Glutamatergic neuron (in vitro differentiated cells): ENCODE measurements at places on chromosomes 16 and 17.

DNA sequence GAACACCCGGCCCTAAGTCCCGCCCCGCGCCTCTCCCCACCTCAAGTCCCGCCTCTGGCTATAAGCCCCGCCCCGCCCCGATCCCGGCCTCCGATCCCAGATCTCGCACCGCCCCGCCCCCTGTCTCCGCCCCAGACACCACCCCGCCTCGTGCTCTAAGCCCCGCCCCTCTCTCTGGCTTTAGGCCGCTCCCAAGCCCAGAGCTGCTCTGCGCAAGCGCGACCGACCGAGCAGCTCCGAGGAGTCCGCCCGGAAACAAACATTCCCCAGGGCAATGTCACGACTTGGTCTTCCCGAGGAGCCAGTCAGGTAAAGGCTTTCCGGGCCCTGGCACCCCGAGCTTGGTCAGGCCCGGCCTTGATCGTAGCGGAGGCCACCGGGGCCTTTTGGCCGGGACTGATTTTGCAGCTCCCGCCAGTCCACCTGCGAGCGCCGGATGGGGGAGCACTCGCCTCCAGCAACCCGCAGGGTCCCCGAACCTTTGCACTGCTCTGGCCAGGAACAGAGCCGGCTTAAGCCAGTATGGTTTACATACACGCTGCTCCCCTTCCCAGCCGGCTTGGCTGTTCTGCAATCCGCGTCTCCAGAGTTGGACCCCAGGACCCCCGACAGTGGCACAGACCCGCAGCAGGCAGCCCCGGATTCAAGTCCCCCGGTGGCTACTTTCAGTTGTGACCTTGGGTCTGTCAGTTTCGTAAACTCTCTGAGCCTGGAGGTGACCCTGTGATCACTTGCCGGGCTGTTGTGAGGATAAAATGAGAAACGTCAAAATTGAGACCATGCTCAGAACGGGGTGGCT lies at the start of gene NUDT7:
NUDT7 (plus strand) TSS at position 206 of the 799 bp plus-strand sequence; CDS start at position 275, 69 bp downstream.
- peak; percentile 100 for DNase-seq

DNA sequence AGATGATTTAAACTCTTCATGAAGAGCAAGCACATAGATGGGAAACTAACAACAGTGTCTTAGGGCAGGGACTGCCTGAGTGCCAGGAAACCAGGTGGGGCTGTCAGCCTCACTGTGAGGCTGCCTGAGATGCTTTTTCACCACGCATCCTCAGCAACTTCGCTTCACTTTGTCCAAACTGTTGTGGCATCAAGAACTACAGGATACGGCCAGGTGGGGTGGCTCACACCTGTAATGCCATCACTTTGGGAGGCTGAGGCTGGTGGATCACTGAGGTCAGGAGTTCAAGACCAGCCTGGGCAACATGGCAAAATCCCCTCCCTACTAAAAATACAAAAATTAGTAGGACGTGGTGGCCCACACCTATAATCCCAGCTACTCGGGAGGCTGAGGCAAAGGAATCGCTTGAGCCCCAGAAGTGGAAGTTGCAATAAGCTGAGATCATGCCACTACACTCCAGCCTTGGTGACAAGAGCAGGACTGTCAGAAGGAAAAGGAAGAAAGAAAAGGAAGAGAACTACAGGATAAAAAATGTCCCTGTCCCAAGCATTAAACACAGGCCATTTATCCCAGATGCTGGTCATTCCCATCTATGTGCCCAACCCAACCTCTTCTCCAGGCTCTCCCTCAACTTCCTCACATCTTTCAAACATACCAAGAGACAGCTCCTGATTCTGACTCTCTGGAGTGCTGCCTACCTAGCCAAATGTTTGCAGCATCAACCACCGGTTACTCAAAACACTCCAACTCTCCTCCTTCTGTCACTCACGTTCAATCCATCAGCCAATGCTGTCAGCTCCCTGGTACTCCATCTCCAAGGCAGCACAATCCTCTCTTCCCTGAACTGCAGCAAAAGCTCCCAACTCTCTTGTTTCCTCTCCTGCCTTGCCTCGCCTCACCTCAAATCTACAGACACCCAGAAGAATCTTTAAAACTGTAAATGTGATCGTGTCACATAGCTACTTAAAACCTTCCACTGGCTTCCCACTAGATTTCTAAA lies 1.6 kb downstream of the EIF4A3 start:
- DNase-seq = no peak

DNA sequence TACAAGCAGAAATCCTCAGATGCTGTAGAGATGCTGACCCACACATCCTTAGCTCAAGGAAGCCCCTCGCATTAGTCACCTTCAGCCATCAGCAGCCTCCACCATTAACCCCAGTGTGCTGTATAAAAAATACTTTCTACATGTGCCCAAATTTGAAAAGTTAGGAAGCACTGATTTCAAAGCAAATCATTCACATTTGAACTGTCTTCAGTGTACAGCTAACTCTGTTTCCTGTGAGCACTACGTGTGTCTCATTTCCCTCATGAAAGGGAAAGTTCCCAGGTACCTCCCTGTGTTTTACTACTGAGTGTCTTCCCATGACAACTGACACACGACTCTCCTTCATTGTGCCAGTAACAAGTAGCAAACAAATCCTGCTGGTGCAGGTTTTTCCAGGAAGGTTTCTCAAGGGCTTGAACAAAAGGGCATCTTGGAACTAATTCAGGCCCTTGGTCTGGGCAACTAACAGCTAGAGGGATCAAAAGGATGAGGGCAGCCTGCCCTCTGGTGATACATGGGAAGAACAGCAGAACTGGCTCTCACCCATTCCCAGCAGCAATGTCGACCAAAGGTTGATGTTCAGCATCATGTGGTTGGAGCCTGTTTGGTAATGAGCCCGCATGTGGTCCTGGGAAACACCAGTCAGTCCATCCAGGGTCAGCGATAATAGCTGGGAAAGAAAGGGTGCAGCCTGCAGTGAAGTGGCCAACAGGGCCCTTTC lies 4.0 kb downstream of the SLC35B1 start:
- peak; percentile 40 for DNase-seq

DNA sequence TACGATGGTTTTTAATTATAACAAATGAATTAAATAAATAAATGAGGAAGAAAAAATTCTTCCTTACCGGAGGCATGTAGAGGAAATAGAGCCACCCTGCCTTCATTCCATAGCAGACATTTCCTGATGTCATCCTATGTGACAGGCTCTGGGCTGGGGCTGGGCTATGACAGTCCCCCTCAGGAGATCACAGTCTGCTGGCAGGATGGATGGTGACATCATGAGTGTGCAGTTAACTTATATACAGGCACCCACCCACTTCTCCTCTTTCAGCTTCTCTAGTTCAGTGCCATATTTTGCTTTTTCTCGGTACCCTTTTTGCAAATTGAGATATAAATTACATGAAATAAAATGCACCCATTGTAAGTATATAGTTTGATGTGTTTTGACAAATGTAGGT lies 6.4 kb upstream of the CMTM3 start:
- no peak for DNase-seq

DNA sequence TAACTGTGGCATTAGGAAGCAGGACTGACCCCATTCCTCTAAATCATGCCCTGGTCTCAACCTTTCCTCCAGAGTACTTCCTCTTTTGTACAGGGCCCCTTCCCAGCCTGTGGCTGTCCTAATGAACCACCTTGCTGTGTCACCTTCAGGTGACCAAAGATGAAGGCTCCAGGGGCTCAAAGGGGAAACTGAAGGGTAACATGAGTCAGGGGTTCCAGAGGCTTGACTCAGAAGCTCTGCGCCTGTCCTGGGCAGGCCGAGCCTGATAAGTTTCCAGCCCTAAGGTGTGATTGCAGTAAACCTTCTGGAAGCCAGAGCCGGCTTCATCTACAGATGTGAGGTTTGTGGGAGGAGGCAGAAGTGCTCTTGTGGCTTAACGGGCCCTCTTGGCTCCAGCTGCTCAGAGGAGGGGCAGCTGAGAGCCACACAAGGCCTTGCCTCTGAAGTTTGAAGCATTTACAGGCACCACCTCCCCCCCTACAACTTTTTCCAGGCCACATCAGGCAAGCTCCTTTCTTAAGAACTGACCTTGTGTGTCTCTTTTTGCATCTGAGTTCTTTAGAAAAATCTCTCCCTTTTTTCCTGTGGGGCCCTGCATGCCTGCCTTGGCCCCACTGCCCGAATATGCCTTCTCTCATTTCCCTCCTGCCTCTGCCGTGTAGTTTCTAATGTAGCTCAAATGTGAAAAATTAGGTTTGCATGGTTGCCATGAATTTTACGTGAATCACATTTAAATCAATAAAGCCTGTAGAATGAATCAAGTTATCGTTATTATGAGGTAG lies 149.9 kb downstream of the CLEC16A start:
- no peak for DNase-seq

- no peak for DNase-seq
Observed at GRCh38 chr16:66134875-66135274, 231.6 kb upstream of the CDH5 start.
